ENCODE measurements at places on chromosomes 3 and 15.

DNA sequence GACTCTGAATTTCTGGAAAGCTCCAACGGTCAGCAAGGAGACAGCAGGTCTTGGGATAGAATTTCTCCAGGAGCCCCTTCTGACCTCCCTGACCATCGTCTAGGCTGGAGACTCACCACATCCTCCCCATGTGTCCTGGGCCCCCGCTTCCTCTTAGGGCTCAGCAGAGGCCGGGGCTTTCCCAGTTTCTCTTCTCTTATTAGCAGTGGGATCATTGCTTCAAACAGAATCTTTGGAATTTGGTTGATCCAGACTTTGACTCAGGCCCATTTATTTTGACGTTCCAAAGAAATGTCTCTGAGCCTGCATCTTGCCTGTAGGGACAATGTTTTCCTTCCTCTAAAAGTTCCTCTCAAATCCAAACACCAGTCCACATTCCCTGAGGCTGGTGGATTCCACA is 38.4 kb upstream of the SLC6A6 start:
- DNase-seq = no peak

DNA sequence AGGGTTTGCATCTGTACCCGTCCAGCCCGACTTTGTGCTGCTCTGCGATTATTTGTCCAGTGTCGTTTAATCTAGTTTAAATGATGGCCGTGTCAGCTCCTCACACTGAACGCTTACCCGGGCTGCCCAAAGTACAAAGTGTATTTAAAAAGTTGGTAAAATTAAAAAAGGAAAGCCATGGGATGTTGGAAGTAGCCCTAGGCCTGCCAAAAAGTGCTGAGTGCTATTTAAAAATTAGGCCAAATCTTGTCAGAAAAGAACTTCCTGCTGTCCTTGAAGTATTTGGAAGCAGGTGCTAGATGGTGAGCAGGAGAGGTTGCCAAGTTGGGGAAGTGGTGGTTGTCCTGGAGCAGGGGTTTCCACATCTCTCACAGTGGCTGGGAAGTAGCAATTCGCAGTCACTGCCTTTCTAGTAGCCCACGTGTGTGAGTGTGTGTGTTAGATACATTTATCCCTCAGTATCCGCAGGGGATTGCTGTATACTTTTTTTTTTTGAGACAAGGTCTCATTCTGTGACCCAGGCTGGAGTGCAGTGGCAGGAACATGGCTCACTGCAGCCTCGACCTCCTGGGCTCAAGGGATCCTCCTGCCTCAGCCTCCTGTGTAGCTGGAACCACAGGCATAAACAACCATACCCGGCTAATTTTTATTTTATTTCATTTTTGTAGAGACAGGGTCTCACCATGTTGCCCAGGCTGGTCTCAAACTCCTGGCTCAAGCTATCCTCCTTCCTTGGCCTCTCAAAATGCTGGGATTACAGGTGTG is 664 bp downstream of the PPCDC start:
- DNase-seq = peak; percentile 30

DNA sequence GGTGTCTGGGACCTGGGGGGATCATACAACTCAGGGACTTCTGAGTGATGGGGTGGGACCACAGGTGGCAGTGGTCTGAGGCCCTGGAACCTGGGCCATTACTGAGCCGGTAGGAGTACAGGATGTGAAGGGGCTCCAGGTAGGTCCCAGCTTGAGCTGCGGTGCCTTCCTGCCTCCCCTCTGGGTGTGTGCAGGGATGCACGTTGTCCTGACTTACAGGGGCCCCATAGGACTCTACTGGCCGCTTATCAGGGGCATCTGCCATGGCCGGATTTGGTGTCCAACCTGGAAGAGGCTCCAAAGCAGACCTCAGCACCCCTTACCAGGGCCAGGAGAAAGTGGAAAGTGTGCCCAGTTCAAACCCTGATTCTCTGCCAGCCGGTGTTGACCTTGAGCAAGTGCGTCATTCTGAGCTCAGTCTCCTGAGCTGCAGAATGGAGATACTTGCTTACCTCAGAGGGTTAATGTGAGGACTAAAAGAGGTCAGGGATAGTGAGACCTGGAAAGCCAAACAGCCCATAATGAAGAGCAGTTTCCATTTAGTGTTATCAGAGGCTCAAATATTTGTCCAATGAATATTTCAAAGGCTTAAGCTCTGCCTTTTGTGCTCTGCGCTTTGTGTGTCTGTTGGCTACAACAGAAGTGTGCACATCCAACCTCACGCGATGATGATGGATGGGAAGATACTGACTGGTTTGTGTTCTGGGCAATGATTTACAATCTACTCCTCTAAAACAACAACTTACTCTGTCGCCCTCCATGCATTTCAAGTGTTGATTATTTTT is 35.4 kb upstream of the ESYT3 start:
- no peak for DNase-seq

- no peak for DNase-seq
These were observed 251.9 kb downstream of the TJP1 start for GRCh38 chr15:29570121-29570947.

- no peak for DNase-seq
These were observed 269.8 kb upstream of the ADAMTS9 start for GRCh38 chr3:64957408-64958198.

- DNase-seq = peak; percentile 9
These were observed 43.1 kb upstream of the TRPC1 start for GRCh38 chr3:142680710-142681109.

- DNase-seq = no peak
These were observed 285.3 kb downstream of the FAM43A start for GRCh38 chr3:194971009-194971408.

DNA sequence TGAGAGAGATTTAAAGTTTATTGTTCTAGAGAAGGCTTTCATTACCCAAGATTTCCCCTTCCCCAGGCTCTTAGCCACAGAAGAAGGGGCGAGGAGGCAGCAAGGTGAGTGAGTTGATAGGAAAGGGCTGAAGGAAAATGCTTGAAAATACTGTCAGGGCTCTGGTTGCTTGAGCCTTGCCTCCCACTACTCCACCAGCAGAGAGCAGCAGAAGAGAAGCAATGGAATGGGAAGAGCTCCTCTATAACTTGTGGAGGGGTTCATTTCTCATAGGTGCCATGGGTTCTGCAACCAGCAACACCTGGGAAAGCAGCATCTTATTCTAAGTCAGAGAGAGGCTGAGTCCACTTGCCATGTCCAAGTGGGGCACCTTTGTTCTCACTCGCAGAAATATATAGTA is 184.0 kb upstream of the CNTN6 start:
- no peak for DNase-seq

- DNase-seq = no peak
These were observed 499.5 kb downstream of the NTRK3 start for GRCh38 chr15:87757084-87757483.

GRCh38 chr15:83512459-83512858 is 65.3 kb downstream of the SH3GL3 start:
- no peak for DNase-seq

- DNase-seq = no peak
These were observed 21.6 kb downstream of the CHRNA3 start for GRCh38 chr15:78599189-78599588.

- peak; percentile 0 for DNase-seq
These were observed 972.0 kb downstream of the TUSC7 start for GRCh38 chr3:117681619-117682018.

GRCh38 chr15:100515758-100516157 is 13.0 kb downstream of the CERS3 start:
- no peak for DNase-seq

Data from mammary epithelial cell (primary cell).